ENCODE measurements at places on chromosomes 5 and 9.

DNA sequence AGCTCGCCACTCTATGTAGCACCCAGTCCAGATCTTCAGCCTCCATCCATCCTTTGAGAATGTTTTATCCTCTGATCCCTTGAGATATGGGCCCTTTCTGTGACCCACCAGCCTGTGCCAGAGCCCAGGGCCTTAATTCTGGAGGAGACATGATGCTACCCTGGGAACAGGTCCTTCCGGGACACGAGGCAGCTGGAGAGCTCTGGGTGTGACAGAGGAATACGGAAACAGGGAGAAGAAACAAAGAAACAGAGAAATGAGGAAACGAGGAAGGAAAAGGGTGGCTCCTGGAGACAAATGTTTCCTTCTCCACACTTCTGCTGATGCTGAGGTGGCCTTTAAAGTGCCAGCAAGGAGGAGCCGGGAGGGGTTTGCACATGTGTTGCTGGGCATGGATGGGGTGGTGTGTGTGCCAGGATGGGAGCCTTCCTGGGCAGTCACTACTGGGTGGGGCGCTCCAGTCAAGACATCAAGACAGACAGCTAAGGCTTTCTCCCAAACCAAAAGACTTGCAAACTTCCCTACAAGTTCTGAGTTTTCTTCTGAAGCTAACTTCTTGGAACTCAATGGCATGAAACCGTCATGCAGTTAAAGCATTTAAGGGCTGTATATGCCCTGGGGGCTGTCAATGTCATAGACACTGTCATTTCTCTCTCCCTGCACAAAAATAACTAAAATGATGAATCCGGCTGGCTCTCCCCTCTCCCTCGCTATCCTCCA, 22.8 kb upstream of the MARCHF6 start:
- DNase-seq = no peak

GRCh38 chr9:29212397-29213387, 1639.4 kb upstream of the C9orf72 start:
- no peak for DNase-seq

DNA sequence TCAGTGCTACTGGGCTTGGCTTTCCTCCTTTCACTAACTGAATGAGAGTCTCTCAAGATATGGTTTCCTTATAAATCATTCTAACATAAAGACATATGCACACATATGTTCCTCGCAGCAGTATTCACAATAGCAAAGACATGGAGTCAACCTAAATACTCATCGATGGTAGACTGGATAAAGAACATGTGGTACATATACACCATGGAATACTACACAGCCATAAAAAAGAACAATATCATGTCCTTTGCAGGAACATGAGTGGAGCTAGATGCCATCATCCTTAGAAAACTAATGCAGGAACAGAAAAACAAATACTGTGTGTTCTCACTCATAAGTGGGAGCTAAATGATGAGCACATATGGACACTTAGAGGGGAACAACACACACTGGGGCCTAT, 32.5 kb upstream of the HMHB1 start:
- no peak for DNase-seq

DNA sequence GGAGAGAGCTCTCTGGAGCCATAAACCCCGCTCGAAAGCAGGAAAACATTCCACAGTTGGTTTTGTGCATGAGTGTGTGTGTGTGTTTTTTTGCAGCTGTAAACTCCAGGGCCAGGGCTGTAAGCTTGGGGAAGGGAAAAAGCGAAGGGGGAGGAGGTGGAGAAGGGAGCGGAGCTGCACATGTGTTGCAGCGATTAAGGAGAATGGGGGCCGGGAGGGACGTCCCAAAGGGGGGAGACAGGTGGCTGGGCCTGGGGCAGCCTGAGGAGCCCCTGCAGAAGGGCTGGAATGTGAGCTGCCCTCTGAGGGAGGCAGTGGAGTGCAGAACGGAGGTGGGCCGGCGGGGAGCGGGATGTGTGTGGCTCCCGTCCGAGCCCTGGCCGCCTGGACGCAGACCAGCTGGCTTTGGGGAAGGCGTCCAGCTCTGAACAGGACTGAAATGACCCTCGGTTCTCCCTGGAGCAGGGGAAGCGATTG, 2.7 kb upstream of the MYMK start:
- DNase-seq = no peak

- DNase-seq = no peak
Measured at GRCh38 chr5:62597314-62597713, 18.7 kb downstream of the LRRC70 start.

DNA sequence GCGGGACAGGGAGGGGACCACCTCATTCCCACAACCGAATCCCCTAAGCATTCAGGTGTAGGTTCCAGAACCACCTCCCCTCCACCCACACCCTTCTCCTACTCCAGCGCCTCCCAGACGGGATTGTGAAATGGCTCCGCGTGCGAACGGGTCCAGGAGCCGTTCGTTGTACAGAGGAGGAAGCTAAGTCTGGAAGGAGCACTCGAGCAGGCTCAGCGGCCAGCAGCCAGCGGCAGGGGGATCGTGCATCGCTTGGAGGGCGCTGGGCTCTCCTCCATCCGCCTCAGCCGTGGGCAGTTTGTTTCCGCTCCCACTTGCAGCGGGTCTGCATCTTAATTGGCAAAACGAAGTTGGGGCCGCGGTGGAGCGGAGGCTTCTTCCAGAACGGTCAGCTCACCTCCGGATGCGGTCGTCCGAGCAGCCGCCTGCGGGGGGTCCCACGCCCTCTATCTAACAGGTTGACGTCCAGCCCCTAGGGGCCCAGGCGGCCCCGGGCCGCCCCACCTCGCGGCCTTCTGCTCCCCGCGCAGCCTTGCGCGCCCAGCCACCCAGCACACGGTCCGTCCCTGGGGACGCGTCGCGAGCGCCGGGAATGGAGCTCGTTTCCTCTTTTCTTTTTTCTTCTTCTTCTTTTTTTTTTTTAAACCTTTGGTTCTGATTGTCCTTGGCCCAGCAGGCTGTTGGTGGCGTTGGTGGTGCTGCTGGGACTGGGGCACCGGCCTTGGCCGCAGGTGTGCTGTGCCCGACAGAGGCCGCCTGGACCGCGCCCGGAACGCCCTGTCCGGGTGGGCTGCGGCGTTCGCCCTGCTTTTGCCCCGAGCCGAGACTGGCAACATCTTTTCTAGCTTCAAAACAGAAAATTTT, 3.9 kb upstream of the BARX1 start:
- DNase-seq = no peak

DNA sequence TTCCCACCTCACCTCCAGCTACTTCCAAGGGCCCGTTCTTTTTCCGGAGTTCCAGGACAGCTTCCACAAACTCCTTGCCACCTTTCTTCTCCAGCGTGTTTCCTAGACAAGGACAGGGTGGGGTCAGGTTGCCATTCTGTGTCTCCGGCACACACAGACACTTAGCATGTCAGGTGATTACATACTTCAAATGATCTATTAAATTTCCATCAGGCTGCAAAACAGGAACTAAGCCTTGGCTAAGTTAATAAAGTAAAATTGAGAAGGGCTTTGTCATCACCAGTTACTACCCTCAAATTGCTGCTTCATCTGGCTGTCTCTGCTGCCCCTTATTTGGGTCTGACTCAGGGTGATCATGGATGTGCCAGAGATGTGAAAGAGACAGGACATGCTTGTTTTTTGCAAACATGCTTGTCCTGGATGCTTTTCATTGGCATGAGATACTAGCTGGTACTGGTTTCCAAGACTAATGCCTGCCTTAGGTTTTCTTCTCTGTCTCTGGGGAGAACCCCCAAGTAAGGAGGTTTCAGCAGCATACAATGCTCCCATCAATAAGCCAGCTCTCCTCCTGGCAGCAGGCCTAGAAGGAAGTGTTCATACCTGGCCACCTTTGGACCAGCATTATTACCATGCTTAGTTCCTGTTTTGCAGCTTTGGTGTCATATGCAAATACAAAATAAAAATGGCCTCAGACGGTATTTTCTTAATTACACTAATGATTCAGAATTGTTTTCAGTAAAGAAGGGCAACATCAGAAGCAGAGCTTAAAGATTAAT, 52.9 kb downstream of the MACROH2A1 start:
- DNase-seq = no peak

GRCh38 chr9:12778389-12778788, 3.6 kb downstream of the LURAP1L start:
- no peak for DNase-seq

DNA sequence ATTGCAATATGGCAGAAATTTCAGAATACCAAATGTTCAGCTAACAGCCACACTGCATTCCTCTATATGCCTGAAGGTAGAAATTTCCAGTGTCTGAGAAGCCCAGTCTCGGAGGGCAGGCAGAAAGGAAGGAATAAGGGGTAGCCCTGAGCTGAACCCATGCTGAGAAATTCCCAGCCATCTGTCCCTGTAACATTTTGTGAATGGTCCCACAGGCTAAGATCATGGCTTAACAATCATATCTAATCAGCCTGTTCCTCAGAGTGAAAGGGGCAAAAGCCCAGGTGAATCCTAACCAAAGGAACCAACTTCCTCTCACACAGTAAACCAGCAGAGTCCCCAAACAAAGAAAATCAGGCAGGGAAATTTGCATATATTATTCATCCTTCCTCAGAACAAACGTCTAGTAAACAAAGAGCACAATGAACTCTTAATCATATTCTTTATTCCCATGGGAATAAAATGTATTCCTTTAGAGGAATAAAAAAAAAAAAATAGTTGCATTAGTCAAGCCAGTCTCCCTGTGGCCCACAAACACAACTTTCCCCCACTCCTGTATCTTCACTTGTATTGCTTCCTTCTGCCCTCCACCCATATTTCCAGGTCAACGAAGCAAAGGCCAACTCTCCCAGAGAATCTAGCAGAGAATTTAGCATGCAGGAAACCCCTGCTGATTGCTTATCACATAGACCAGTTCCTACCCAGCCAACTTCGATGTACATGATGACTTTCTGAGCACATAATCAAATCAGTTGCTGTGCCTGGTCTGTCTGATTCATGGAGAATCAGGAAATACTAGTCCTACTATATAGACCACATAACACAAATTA, 257.6 kb downstream of the FAM114A2 start:
- no peak for DNase-seq

DNA sequence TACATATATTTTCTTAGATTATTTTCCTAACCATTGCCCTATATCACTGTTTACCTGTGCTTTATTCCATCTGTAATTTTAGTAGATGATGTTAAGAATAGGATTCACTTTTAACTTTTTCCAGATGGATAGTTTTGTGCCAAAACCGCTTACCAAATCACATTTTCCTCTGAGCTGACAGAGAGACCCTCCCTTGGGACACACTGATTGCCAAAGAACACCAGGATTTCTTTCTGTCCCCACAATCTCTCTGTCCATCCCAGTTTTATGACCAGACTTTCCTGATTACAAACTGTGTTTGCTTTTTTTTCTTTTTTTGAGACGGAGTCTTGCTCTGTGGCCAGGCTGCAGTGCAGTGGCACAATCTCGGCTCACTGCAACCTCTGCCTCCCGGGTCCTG, 81.3 kb upstream of the SPATA31C2 start:
- no peak for DNase-seq

GRCh38 chr5:145350513-145350912, 484.6 kb downstream of the PRELID2 start:
- DNase-seq = no peak

- no peak for DNase-seq
Measured at GRCh38 chr9:6078382-6079105, 63.1 kb upstream of the RANBP6 start.

DNA sequence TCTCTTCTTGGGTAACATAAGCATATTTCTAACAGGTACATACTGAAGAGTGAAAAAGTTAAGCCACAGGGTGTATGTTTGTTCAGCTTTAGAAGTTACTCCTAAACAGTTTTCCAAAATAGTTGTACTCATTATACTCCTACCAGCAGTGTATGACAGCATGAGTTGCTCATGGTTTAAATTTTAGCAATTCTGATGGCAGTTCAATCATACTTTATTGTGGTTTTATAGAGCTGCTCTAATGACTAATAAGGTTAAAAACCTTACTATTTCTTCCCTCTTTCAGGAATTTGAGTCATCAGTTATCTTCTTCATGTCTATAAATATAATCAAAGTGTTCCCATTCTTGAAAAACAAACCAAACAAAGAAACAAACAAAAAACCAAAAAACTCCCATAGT, 81.5 kb downstream of the CAAP1 start:
- DNase-seq = no peak

GRCh38 chr5:35820735-35821134, 36.0 kb upstream of the IL7R start:
- no peak for DNase-seq

DNA sequence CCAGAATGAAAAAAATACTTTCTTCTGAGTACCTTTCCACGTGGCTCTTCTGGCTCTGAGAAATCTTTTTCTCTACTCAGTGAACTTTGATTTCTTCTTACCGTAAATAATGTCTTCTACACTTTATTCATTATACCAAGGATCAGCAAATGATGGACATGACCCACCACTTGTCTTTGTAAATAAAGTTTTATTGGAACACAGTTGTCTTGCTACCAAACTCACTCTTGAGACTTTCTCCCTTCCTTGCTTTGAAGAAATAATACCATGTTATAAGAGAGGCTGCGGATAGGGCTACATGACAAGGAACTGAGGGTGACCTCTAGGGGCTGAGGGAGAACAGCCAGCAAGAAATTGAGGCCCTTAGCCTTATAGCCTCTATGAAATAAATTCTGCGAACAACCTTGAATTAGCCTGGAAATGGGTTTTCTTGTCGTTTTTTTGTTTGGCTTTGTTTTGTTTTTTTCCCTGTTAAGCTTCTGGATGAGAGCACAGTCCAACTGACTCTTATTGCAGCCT, 212.5 kb downstream of the COMMD10 start:
- no peak for DNase-seq

DNA sequence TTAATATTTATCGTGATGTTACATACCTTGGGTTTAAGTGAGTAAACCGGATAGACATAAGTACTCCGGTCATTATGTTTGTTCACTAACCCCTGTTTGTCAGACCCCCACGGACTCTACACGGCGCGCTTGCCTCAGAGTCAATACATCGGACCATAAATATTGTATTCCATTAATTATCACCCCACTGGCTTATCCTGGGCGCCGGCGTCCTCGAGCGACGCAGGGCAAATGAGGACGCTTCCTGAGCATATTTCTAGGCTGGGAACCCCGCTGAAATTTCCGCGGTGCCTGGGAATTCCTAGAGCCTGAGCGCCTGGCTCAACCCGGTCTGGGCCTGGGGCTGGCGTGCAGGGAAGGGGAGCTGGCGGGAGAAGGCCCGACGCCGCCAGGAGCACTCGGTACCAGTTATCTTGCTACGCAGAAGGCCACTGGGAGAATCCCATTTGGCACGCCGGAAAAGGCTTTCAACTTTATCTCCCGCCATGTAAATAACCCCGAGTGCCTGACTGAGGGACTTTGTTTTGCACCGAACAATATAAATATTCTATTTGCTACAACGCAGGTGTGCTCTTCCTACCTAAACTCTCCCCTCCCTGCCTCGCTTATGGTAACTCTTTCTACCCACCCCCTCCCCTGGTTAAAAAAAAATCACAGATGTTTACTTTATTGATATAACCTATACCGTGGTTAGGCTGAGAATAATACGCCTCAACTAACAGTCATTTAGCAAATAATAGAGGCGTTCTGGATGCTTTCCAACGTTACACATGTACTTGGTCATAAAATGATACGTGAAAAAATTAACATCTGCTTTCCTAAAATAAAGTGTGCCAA, 19.4 kb downstream of the NR2F1 start:
- no peak for DNase-seq
